ENCODE measurements at places on chromosomes 7 and 10.

GRCh38 chr7:117372073-117372472 lies 49.2 kb upstream of the WNT2 start:
- H3K27me3 ChIP-seq, result peaks cover 55% of the 10 kb centered on the region
- no peak for DNase-seq
- H3K36me3 ChIP-seq, result no peaks in the 10 kb centered on the region
- H3K4me3 ChIP-seq, result no peak overlapping the region
- no peaks in the 10 kb centered on the region for H3K4me1 ChIP-seq

DNA sequence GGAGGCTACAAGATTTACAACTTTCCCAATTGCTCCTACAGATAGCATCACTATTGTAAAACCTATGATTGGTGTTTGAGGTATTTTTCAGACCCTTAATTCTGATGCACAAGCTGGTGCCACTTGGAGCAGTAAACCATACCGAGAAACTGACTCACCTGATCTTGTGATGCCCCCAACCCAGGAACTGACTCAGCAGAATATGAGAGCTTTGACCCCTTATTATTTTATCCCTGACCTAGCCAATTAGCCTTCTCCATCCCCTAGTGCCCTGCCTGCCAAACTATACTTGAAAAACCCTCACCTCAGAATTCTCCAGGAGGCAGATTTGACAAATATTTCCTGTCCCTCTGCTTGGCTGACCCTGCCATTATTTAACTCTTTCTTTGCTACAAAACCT lies 585.9 kb upstream of the GHITM start:
- DNase-seq, result no peak
- no peaks in the 10 kb centered on the region for H3K4me1 ChIP-seq
- no peak overlapping the region for H3K4me3 ChIP-seq
- no peak overlapping the region for H3K27ac ChIP-seq
- no peaks in the 10 kb centered on the region for H3K36me3 ChIP-seq

DNA sequence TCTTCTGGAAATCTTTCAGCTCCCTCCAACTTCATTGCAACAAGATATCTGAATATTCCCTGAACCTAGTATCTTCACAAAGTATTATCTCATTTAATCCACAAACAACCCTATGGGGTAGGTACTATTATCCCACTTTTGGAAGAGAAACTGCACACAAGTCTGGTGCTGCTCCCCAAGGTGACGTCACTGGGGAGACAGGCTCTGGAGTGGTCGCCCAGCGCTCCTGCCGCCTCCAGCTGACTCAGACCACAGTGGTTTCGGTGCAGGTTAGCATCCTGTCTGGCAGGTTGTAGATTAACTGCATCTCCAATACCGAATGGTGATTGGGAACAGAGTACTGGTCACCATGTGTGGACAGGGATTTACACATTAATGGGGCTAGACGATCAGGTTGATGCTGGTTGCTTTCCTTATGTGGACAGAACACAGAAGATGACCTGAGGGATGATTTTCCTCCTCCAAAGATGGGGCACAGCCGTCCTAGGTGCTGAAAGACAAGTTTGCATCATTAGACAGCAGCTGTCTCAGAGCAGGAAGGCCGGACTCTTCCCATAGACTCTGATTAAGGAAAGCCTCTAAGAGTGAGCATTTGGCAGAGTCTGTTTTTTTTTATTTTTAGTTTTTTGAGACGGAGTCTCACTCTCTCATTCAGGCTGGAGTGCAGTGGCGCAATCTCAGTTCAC lies 128.6 kb downstream of the TRRAP start:
- no peaks in the 10 kb centered on the region for H3K27me3 ChIP-seq
- no peak overlapping the region for H3K4me3 ChIP-seq
- peaks cover 20% of the 10 kb centered on the region for H3K36me3 ChIP-seq
- no peaks in the 10 kb centered on the region for H3K4me1 ChIP-seq

- no peaks in the 10 kb centered on the region for H3K27me3 ChIP-seq
- no peaks in the 10 kb centered on the region for H3K36me3 ChIP-seq
- no peak overlapping the region for H3K27ac ChIP-seq
- DNase-seq, result peak; percentile 49
Observed at GRCh38 chr7:98423043-98423442, 22.2 kb upstream of the BAIAP2L1 start.

- no peaks in the 10 kb centered on the region for H3K27me3 ChIP-seq
- peak overlapping the region; percentile 80 for H3K4me3 ChIP-seq
- peaks cover 32% of the 10 kb centered on the region for H3K4me1 ChIP-seq
- peak overlapping the region; percentile 36 for H3K27ac ChIP-seq
- peaks cover 16% of the 10 kb centered on the region for H3K36me3 ChIP-seq
- DNase-seq, result peak; percentile 89
Observed at GRCh38 chr10:73785721-73786511, 510 bp downstream of the ZSWIM8 start.

DNA sequence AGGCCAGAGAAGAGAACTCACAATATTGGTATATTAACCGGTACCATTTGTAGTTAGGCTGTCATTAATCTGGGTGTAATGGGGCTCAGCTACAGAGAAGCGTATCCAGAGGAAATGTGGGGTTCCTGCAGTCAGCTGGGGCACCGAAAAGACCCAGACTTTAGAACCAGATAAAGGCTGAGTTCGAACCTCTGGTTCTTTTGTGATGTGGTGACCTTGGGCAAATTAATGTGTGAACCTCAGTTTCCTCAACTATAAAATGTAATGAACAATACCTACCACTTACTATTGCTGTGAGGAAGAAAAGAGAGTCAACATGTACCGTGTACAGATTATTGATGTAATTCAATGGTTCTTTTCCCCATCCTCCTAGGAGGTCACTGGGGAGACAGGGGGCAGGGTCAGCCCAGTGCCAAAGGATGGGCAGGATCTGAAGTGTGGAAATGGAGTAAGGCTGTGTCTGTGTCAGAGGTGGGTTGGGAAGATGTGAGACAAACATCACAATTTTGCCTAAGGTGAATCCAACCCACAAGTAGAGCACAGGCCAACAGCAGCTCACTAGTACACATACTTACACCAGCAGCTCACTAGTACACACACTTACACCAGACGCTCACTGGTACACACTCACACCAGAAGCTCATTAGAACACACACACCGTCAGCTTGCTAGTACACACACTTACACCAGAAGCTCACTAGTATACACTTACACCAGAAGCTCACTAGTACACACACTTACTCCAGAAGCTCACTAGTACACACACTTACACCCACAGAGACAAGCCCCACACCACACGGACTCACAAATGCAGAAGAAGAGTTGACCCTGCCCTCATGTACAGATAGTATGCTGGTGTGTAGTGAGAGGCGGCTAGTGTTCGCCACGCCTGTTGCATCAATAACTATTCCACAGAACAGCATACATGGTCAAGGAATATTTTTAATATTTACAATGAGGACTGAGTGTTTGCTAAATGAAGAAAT lies 28.0 kb downstream of the PRSS2 start:
- peak overlapping the region; percentile 99 for H3K27ac ChIP-seq
- no peak for DNase-seq
- peak overlapping the region; percentile 83 for H3K4me3 ChIP-seq
- peaks cover 51% of the 10 kb centered on the region for H3K4me1 ChIP-seq
- H3K27me3 ChIP-seq, result no peaks in the 10 kb centered on the region
- H3K36me3 ChIP-seq, result peaks cover 30% of the 10 kb centered on the region

All from PC-3 (cell line).